Epithelial cell of prostate (primary cell): ENCODE measurements at places on chromosomes 4 and X.

GRCh38 chrX:12967711-12968465 is 7.0 kb upstream of the TMSB4X start:
- DNase-seq = no peak

DNA sequence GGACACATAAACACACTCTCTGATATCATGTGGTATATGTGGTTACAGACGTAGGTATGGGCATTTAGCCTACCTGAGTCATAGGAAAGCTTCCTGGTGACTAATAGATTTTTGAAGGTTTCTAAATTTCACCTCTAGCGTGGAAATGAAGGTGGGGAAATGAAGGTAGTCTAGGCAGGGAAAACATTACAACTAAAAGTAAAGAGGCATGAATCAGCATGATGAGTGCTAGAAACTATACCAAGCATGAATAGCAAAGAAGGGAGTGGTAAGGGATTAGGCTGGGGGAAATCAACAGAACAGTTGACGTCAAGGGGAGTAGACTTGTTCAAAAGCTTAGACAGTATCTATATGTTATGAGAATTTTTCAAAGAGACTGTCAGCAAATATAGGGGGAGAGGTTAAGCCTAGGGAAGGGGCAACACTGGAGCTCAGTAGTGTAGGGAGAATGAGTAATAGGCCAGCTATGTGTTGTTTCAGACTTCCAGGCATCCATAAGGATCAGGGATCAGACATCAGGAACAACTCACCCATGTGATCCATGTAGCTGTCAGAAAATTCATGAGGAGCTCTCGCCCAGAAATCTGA is 279.3 kb upstream of the DIPK2B start:
- peak; percentile 91 for DNase-seq

DNA sequence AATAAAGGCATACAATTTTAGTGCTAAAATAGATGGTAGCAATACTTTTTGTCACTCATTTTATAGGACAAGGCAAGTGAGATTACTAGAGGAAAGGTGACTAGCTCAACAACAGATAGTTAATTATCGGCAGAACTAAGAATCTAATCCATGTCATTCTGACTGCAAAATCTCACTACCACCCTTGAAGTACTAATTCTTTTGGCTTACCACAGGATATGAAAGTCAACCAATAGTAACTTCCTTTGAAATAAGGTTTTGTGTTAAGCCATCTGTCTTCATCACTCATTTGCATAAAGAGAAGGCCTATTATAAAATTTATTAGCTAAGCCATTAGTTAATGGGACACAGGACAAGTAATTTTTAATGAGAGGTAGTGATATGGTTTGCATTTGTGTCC is 25.3 kb upstream of the ZMAT1 start:
- no peak for DNase-seq

- DNase-seq = no peak
Observed at GRCh38 chr4:86451560-86452330, 91.9 kb upstream of the MAPK10 start.

GRCh38 chr4:108787106-108787505 is 24.3 kb upstream of the ETNPPL start:
- no peak for DNase-seq

DNA sequence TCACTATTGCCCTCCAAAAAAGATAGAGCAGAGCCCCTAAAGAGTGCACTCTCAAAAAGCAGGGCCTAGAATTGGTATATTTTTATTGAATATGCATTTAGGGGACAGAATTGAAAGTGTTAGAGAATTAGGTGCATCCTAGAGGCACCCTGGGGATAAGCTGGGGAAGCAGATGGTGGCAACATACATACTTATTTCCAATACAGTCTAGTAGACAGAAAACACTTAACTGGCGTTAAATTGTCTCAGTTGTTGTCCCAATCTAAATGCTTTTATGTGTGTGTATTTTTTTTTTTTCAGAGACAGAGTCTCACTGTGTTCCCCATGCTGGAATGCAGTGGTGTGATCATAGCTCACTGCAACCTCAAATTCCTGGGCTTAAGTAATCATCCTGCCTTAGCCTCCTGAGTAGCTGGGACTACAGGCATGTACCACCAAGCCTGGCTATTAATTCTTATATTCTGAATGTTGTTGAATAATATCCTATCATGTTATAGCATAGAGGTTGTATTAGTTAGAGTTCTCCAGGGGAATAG is 481.8 kb downstream of the GRXCR1 start:
- DNase-seq = no peak

DNA sequence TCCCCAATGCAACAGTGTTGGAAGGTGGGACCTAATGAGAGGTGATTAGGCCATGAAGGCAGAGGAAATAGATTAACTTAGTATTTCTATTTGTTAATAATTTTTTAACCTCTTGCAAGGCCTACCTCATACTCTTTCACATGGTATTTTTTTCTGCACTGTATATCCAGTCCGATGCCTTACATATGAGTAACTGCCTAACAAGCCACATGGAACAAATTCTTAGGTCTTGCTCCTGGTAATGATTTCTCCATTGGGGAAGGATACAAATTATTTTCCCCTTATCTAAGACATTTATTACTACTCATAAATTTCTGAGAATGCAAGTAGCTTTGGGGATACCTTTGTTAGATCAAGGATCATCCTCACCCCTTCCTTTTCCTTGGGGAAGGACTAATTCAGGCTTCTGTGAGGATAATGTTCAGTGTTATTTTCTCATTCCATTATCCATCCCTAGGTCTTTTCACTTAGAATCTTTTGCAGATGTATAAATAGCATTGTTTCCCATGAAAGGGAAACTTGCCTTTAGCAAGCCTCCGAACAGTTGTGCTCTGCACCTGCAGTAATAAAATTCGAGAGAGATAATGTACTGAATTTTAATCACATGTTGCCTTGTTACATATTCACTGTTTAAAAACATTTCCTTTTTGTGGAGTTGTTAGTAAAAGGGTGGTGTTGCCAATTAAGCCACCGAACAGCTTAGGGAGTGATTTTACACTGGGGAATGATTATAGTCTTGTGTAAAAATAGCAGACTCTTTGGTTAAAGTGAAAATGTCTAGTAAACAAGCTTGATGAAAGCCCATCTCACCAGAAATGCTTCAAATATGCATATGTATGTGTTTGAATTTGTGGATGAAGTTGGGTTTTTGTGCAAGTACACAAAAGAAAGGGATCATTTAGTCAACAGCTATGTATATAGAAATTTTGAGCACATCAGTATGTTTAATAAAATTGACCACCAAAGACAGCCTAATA is 89.9 kb downstream of the CFAP299 start:
- no peak for DNase-seq

- DNase-seq = no peak
Observed at GRCh38 chr4:181504924-181505323, 738.3 kb upstream of the TENM3 start.

GRCh38 chrX:65781845-65782244 is 114.4 kb downstream of the MSN start:
- DNase-seq = no peak

DNA sequence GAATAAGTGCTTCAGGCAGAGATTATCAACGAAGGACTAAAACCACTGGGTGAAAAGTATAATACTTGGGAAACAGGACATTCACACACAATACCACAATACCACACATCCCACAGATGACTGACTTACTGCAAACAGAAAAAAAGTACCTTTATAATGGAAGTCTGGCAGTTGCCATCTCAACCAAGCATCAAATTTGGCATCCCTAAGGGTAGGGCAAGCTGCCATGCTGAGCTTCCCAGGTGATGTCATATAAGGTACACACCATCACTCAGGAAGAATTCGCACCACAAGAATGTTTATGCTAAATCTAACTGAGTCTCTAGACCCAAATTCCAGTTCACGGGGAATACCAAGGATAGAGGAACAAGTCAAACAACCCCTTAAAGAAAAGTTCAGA is 9.1 kb downstream of the QDPR start:
- DNase-seq = peak; percentile 37

DNA sequence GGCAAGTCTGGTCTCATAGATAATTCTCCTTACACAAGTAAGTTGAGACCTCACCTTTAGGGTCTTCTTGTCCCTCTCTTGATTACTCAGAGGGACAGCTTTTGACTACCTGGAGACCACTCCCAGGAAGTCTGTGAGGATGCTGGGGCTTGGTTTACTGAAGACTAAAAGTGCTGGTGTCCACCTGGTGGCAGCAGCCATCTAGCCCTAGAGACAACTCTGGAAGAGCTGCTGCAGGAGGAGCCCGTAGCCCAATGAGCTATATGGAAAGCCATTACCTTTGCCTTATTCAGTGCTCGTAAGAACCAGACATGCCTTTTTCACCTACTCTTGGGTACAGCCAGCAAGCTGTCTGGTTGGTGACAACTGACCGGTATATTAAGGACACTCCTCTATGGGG is 7.3 kb downstream of the FGFBP2 start:
- no peak for DNase-seq

DNA sequence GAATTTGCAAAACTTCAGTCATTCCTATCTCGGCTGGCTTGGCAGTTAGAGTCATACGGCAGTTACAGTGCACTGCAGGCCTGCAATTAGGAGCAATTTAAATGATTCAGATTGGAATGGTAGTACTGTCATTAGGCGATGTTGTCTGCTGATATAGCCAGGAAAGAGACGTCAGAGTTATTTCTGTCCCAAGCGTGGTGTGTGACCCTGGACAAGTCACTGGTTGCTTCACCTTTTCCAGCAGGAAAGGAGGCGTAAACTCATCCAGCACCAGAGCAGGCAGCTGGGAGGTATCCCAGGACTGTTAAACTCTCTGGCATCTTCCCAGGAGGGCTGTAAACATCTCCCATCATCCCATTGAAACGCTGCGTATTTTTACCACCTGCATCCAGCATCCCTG is 836 bp upstream of the LNX1 start:
- DNase-seq = no peak

GRCh38 chrX:116277351-116278225 is 107.0 kb downstream of the AGTR2 start:
- DNase-seq = no peak

- no peak for DNase-seq
Observed at GRCh38 chr4:2685541-2685940, 70.6 kb downstream of the TNIP2 start.

DNA sequence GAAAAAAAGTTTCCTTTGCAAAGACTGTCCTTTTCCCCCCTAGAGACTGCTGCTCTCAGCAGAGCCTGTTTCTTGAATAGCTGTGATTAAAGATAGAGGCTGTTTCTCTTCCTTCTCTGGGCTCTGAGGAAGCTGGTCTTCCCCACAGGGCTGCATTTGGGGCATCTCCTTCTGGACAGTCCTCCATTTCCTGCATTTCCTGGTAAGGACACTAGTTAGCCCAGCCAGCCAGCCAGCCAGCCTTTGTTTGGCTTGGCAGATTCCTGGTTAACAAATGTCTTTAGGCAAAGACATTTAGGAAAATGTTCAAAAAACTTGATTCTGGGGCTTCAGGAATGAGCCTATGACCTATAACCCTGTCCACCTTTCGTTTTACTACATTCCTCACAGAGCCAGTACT is 34.0 kb upstream of the PLAC1 start:
- DNase-seq = no peak

DNA sequence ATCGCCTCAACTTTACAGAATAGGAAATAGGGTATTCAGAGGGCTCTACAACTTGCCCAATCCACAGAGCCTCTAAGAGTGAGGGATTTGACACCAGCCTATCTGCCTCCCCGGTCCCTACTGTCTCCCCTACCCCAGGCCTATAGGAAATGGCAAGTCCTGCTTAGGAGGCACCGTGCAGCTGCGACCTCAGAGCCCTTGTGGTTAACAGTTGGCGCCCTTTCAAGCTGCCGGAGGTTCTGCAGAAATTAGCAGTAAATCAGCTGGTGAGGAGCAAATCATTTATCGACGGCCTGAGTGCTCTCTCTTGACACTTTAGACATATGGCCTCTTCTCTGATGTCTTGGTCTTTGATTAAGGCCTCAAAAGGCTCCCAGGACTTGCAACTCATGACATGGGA is 96.9 kb downstream of the CLNK start:
- no peak for DNase-seq
